ENCODE measurements at places on chromosomes 4 and X.

GRCh38 chr4:145553375-145553774 is 65.8 kb upstream of the MMAA start:
- H3K36me3 ChIP-seq: no peaks in the 10 kb centered on the region
- no peak overlapping the region for H3K4me3 ChIP-seq
- no peak for DNase-seq

- no peak overlapping the region for H3K4me3 ChIP-seq
- no peak overlapping the region for H3K27ac ChIP-seq
- DNase-seq: no peak
- H3K36me3 ChIP-seq: no peaks in the 10 kb centered on the region
Measured at GRCh38 chr4:180156684-180157083, 2086.5 kb upstream of the TENM3 start.

DNA sequence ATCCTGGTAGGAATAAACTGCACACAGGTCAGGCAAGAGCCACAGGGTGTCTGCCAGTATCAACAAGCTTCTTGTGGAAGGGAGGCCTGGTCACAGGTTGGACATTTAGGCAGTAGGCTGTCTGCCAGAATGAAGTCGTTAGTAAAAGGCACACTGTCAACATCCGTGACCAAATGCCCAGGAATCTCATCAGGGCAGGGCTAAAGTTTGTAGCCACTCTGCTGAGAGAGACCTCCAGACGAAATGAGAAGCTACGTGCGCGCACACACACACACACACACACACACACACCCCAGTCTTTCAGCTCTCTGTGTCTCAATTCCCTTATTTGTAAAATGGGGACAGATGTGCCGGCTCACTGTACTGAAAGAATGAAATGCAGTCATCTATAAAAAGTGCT is 408.7 kb upstream of the ZFP42 start:
- no peak overlapping the region for H3K4me3 ChIP-seq
- H3K4me1 ChIP-seq: no peaks in the 10 kb centered on the region
- no peak for DNase-seq
- H3K27ac ChIP-seq: no peak overlapping the region
- H3K36me3 ChIP-seq: no peaks in the 10 kb centered on the region
- no peaks in the 10 kb centered on the region for H3K27me3 ChIP-seq

DNA sequence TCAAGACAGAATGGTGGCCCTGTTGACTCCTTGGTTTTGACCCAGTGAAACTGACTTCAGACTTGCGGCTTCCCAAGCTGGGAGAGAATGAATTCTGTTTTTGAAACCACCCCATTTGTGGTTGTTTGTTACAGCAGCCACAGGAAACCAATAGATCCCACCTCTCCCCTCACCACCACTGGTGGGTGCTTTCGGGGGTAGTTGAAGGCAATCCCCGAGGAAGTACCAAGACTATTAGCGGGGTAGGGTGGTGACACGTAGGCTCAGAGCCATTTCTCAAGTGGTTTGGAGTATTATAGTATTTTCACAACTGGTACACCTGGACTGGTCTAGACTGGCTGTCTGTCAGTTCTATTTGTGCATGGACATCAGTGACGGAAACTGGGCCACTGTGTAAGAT is 189.1 kb upstream of the RBPJ start:
- no peak for DNase-seq
- H3K4me1 ChIP-seq: no peaks in the 10 kb centered on the region
- no peak overlapping the region for H3K27ac ChIP-seq

DNA sequence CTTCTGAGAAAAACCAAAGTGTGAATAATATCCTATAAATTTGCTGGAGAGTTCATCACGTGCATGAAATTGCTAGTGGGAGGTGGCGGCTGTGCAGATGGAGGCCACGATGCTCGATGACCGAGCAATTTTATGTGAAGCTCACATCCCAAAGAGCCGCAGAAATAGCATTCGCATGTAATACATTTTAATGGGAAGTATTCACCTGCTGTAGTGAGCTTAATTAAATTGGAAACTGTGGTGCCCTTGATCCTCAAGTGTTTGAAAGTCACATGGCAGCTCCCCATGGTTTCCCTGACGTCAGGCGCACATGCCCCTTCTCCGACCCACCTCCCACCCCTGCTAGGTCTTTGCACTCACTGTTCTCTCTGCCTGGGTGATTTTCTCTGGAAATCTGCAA is 136.8 kb downstream of the STK32B start:
- H3K36me3 ChIP-seq: no peaks in the 10 kb centered on the region
- H3K4me1 ChIP-seq: no peaks in the 10 kb centered on the region
- H3K27ac ChIP-seq: no peak overlapping the region
- no peak overlapping the region for H3K4me3 ChIP-seq

- no peak overlapping the region for H3K4me3 ChIP-seq
- H3K4me1 ChIP-seq: peaks cover 61% of the 10 kb centered on the region
- H3K27me3 ChIP-seq: no peaks in the 10 kb centered on the region
- H3K27ac ChIP-seq: peak overlapping the region; percentile 73
Measured at GRCh38 chr4:143085659-143086058, 99.1 kb upstream of the USP38 start.

DNA sequence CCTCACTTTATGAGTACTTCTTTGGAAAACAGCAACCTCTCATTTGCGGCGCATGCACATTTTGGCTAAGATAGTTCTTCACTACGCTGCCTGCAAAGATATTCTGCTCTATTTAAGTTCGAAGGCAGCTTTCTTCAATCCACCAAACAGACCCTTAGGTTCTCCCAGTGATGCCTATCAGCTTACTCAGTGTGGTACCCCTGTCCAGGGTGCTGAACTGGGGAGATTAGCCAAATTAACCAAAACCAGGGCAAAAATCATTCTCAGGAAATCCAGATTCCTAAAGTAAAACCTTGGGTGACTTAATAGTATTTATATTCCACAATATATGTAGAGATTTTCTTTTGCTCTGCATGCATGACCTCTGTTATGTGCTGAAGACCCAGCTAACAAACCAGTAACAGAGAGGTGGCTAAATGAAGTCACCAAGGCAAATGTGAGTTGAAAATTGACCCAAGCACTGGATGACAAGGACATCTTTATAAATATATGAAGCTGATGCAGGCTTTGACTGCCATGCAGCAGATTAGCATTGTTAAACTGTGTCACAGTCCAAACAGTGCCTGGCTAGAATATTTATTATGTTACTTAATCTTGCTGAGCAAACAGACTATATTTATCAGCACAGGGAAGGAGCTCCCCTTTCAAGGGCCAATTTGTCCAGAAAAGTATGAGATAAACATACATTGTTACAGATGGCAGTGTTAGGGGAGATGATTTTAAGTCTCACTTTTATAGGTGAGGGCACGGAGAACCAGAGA is 418.2 kb downstream of the STIM2 start:
- H3K27me3 ChIP-seq: no peaks in the 10 kb centered on the region
- H3K4me1 ChIP-seq: no peaks in the 10 kb centered on the region
- peak; percentile 35 for DNase-seq
- no peaks in the 10 kb centered on the region for H3K36me3 ChIP-seq
- no peak overlapping the region for H3K27ac ChIP-seq

DNA sequence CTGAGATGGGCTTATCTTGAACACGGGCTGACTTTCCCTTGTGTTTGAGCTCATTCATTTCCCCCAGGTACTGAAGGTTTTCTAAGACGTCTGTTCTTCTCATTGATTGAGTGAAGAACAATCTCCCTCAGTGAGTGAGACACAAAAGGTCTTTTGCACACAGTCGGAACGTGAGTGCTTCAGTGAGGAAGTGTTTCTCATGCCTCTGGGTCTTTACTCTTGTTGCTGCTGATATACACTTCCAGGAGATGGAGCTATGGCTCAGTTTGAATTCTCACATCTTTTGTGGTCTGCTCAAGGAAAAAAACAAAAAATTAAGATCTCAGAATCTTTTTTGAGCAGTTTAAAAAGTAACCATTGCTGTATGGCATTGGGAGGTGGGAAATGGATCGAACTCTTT is 981.9 kb upstream of the TENM3 start:
- no peaks in the 10 kb centered on the region for H3K36me3 ChIP-seq
- H3K27ac ChIP-seq: no peak overlapping the region
- H3K27me3 ChIP-seq: no peaks in the 10 kb centered on the region
- no peak for DNase-seq
- no peak overlapping the region for H3K4me3 ChIP-seq
- H3K4me1 ChIP-seq: no peaks in the 10 kb centered on the region

DNA sequence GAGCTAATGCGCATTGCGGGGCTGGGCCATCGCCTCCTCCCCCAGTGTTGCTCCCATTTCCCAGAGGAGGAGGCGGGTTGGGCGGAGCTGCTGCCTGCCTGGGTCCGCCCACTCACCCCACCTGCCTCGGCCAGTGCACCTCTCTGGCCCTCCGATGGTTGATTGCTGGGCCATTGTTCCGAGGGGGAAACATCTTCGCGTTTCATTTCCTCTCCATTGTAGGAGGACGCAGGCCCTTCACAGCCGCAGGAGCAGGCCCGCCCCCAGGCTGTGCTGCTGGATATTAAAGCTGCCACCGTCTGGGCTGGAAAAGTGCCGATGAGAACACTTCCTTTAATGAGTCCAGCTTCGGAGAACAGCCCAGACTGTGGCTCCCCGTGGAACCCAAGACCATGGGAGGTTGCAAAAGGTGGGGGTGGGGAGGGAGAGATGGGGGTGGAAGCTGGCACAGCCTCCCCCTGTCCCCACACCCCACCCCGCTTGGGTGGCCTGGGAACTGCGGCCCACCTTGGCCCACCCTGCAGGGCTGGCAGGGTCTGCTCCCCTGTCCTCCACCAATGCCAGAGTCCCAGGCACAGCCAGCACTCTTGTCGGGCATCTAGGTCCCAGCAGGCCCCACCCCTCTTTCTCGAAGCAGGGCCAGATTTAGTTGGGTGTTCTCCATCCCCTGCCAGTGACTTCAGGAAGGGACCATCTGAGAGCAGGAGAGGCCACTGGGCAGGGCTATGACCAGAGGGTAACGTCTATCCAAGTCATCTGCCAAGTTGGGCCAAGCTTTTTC is 96.6 kb downstream of the ADRA2C start:
- DNase-seq: peak; percentile 14
- H3K4me3 ChIP-seq: no peak overlapping the region
- H3K36me3 ChIP-seq: no peaks in the 10 kb centered on the region
- no peaks in the 10 kb centered on the region for H3K4me1 ChIP-seq

- no peak for DNase-seq
- no peak overlapping the region for H3K27ac ChIP-seq
- no peaks in the 10 kb centered on the region for H3K36me3 ChIP-seq
- no peaks in the 10 kb centered on the region for H3K4me1 ChIP-seq
- H3K4me3 ChIP-seq: no peak overlapping the region
Measured at GRCh38 chr4:44984083-44984482, 257.7 kb upstream of the GNPDA2 start.

GRCh38 chr4:183098019-183098722 is 886 bp upstream of the WWC2 start:
- no peaks in the 10 kb centered on the region for H3K36me3 ChIP-seq
- peak overlapping the region; percentile 92 for H3K27ac ChIP-seq
- H3K4me3 ChIP-seq: peak overlapping the region; percentile 82
- peaks cover 38% of the 10 kb centered on the region for H3K4me1 ChIP-seq
- no peaks in the 10 kb centered on the region for H3K27me3 ChIP-seq

GRCh38 chrX:19630776-19631707 is 115.7 kb upstream of the MAP3K15 start:
- H3K36me3 ChIP-seq: no peaks in the 10 kb centered on the region
- H3K27me3 ChIP-seq: no peaks in the 10 kb centered on the region
- peak overlapping the region; percentile 24 for H3K4me3 ChIP-seq
- H3K4me1 ChIP-seq: peaks cover 17% of the 10 kb centered on the region
- peak overlapping the region; percentile 92 for H3K27ac ChIP-seq

DNA sequence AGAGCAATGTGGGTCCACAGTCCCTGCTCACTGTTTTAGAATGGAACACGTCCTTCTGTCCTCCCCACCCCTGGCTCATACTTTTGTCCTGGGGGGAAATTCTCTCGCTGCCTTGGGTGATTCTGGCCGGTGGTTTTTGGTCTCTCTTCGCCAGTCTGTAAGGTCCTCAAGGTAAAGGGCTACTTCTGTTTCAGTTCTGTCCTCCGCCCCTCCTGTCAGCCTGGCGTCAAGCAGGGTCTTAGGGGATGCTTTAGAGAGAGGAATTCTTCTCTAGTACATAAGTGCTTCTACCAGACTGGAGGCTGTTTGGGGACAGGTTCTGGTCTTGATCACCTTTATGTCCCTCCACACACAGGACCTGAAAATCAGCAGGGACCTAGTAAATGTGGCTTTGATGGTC is 617 bp upstream of the MRFAP1L1 start:
- H3K27ac ChIP-seq: peak overlapping the region; percentile 97
- no peaks in the 10 kb centered on the region for H3K36me3 ChIP-seq
- no peak for DNase-seq

DNA sequence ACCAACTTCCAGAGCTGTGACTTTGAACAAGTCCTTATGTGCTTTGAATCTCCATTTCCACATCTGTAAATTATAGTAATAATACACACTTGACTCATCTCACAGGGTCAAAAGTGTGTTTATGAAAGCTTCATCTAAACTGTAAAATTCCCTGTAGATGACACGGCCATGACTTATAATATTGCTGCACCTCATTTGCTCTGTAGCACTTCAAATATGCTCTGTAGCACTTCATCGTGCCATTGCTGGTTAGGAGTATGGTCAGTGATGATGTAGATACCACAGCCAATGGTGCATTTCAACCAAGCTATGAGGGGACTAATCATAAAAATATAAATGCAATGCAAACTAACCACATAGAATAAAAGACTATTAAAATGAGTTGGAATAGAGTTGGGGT is 318.6 kb downstream of the ANK2 start:
- H3K27me3 ChIP-seq: no peaks in the 10 kb centered on the region
- H3K27ac ChIP-seq: no peak overlapping the region
- no peaks in the 10 kb centered on the region for H3K4me1 ChIP-seq
- H3K4me3 ChIP-seq: no peak overlapping the region
- DNase-seq: no peak

- no peaks in the 10 kb centered on the region for H3K27me3 ChIP-seq
- peak within 1 kb of the TSS; percentile 92 for H3K4me3 ChIP-seq
- DNase-seq: peak; percentile 89
- no peaks in the 10 kb centered on the region for H3K36me3 ChIP-seq
Measured at GRCh38 chrX:41084893-41085511, at the start of gene USP9X. USP9X (plus strand) TSS chrX:41085445; CDS start chrX:41123629, 38,184 bp downstream.

DNA sequence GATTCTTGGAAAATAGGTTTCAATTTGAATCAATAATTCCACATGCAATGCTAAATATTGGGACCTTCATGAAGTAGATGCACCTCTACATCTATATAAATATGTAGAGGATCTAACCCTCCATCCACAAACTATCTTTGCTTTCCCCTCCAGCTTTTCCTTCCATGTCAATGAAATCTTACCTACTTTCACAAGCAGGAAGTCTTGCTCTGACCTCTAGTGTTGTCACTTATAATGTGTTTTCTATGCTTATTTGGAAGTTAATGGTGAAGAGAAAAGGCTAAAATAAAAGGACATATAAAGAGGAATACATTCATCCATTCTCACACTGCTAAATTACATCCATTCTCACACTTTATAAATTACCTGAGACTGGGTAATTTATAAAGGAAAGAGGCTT is 472.7 kb upstream of the DIAPH2 start:
- no peaks in the 10 kb centered on the region for H3K4me1 ChIP-seq
- H3K4me3 ChIP-seq: no peak overlapping the region
- H3K27ac ChIP-seq: no peak overlapping the region
- H3K36me3 ChIP-seq: no peaks in the 10 kb centered on the region

GRCh38 chrX:53319614-53320542 is 38.5 kb upstream of the IQSEC2 start:
- peak overlapping the region; percentile 10 for H3K4me3 ChIP-seq

GRCh38 chr4:141567326-141567915 is 69.0 kb upstream of the IL15 start:
- no peak overlapping the region for H3K4me3 ChIP-seq
- DNase-seq: no peak
- no peaks in the 10 kb centered on the region for H3K36me3 ChIP-seq
- no peak overlapping the region for H3K27ac ChIP-seq
- H3K27me3 ChIP-seq: no peaks in the 10 kb centered on the region

GRCh38 chr4:1219566-1219950 is 29.4 kb downstream of the CTBP1 start:
- no peak overlapping the region for H3K27ac ChIP-seq
- H3K4me3 ChIP-seq: no peak overlapping the region
- peaks cover 5% of the 10 kb centered on the region for H3K36me3 ChIP-seq
- H3K27me3 ChIP-seq: no peaks in the 10 kb centered on the region
- H3K4me1 ChIP-seq: no peaks in the 10 kb centered on the region

All from Caco-2 (cell line).